ENCODE measurements at places on chromosomes 16 and 17.
A peak's percentile ranks its signal among the peaks of the same experiment; 100 is the strongest.

DNA sequence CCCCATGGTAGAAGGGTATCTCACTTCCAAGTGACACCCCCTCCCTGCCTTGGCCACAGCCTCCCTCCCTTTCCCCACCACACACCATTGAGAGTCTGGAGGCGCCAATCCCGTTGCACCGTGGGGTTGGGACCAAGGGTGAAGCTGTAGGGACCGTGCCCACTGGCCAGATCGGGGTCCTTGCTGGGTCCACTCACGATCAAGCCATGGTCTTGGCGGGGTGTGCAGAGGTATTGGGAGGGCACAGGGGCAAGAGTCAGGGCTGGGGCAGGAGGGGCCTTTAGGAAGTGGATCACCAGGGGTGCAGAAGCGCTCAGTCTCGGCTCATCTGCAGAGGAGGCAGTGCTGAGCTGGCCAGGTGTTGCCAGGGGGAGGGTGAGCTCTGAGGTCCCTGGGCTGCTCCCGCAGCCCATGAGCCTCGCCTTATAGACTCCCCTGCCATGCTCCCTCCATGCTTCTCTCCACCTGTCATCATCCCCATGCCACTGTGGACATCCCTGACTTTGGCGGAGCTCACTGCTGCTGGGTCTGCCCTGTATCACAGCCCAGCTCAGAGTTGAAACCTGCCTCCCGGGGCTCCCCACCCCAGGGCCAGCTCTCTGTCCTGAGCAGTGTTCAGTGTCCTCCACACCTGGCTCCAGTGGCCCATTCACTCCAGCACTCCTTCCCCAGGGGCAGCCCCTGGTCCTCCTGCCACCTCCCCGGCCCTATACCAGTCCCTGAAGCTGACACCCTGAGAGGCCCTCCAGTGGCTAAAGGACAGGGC, 8.3 kb downstream of the CDH16 start:
- DNase-seq = no peak

- no peak for DNase-seq
These were observed 13.6 kb downstream of the GNA13 start for GRCh38 chr17:65042946-65043345.

GRCh38 chr17:15437303-15437635, 30.2 kb downstream of the CDRT4 start:
- no peak for DNase-seq

GRCh38 chr17:8121681-8122421, 2.1 kb downstream of the HES7 start:
- peak; percentile 65 for DNase-seq

GRCh38 chr17:82301916-82302567, 15.4 kb downstream of the CD7 start:
- no peak for DNase-seq

- no peak for DNase-seq
These were observed 41.8 kb downstream of the RAB11FIP4 start for GRCh38 chr17:31433091-31433790.

GRCh38 chr17:59287452-59287851, 44.0 kb upstream of the YPEL2 start:
- DNase-seq = peak; percentile 6

GRCh38 chr17:39208136-39208535, 8.1 kb downstream of the RPL19 start:
- no peak for DNase-seq

- no peak for DNase-seq
These were observed 85.8 kb downstream of the HIC1 start for GRCh38 chr17:2140683-2141082.

GRCh38 chr17:2064980-2065785, 10.3 kb downstream of the HIC1 start:
- peak; percentile 82 for DNase-seq

DNA sequence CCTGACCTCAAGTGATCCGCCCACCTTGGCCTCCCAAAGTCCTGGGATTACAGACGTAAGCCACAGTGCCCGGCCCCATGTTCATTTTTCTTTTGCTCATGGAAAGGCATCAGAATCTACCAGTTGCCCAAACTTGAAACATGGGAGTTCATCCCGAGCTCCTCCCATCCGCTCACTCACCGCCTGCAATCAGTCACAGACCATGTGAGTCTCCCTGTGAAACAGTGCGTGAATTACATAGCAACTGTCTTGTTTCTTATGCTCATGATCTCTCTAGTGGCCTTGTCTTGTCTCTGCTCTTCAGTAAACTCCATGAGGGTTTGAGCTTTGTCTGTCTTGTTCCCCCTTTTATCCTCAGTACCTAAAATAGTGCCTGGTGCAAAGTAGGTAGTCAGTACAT, 52.1 kb upstream of the TNRC6A start:
- no peak for DNase-seq

- no peak for DNase-seq
These were observed 16.7 kb upstream of the RAP1GAP2 start for GRCh38 chr17:2779545-2779944.

- DNase-seq = no peak
These were observed 34.6 kb downstream of the LGALS9 start for GRCh38 chr17:27665549-27665948.

DNA sequence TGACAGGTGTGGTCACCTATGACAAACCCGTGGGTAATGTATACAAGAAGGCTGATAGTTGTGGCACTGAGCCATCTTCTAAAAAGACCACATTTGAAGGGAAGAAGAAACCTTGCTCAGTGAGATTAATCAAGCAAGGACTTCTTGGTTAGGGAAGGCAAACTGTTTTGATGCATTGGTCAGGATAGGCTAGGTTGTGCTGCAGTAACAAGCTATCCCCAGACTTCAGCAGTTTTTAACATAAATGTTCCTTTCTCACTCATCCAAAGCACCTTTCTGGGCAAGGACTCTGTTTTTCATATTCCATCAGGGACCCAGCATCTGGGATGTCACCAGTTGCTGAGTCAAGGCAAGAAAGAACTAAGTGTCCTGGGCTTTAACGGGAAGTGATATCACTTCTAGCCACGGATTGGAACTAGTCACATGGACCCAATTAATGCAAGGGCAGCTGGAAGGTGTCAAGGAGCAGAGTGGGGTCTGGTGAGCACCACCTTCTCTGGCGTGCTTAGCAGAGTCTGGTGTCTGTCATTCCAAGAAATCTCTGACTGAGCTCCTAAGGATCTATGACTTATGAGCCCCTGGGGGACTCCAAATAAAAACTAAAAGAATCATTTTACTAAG, 52.0 kb upstream of the CCL2 start:
- no peak for DNase-seq

- DNase-seq = no peak
These were observed 39.5 kb upstream of the SDK2 start for GRCh38 chr17:73683771-73684170.

All from astrocyte of the spinal cord (primary cell).